ENCODE measurements at places on chromosomes 6 and 20. TPM values are rescaled to one million over a fixed set of nuclear protein-coding genes. Genes with fewer than 3 reads are reported as not detected.

DNA sequence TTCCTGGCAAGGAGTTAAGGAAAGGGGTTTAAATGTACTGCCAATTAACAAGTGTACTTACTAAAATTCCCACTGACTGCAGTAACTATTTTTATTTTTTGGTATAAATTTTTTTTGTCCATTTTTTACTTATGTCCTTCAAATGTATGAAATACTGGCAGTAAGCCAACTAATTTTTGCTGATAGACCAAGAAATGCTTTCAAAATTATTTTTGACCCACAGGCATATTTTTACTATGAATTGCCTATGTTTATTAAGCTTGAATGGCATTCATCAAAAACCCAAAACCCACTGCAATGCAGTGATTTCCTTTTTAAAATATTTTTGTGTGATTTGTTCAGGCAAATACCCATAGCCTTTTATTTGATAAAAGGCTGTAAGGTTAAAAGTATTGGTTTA, 560.1 kb downstream of the UTRN start:
- no peak for DNase-seq

DNA sequence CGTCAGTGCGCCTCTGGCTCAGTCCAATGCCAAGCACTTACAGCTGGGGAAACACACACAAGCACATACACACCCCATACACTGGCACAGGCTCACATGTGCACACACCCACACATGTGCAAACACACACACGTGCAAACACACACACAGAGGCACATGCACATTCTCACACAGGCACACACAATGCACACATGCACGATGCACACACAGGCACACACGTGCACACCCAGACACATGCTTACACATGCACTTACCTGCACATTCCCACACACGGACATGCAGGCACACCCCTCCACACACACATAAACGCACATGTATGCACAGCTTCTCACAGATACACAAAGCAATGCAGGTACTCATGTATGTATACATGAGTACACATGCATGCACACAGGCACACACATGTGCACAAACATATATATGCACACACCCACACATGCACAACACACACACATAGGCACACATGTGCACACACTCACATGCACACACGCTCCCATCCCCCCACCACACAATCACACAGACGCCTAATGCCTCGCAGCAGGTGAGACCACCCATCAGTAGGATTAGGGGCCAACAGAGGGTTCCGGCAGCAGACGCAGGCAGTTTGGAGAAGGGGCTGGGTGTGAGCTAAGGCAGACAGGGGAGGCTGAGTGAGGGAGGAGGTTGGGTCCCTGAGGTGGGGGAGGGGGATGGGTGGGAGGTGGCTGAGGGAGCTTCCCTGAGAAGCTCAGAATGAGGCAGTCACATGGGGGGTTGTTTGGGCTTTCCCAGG, 71.2 kb upstream of the SLCO4A1 start:
- DNase-seq, result no peak

- no peak for DNase-seq
Observed at GRCh38 chr6:139820210-139820609, 445.8 kb upstream of the CITED2 start.

DNA sequence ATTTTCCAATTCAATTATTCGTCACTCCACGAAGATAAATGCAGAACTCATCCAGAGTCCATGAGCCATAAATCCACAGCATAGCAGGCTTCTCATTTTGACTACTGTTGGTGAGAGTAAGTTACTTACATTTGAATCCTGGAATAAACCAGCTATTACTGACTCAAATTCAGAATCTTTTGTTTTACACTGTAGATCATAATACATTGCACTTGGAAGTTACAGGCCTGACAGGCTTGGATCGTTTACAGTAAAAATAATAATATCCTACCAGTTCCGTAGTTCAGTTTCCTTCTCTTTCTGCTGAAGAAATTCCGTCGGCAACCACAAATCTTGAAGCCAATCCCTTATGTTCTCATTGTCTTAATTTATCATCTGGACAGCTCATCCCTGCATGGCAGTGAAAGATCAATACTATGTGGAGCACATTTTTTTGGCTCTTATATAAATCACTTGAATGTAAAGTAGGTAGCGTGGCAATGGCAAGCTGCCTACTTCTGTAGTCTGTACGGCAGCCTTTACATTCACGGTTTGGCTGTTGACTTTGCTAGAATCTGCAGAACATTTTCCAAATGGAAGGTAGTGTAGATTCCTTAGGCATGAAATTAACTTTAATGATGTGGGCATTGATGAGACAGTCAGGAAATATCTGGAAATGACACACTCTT, 142.9 kb downstream of the WDR27 start:
- DNase-seq, result no peak

- no peak for DNase-seq
Observed at GRCh38 chr6:3330199-3330598, 71.5 kb downstream of the PSMG4 start.

The ATP9A gene
- polyA plus RNA-seq, result 62.7 TPM

All from left renal cortex interstitium (tissue), 4 donors.